ENCODE measurements at places on chromosomes 4 and X.

DNA sequence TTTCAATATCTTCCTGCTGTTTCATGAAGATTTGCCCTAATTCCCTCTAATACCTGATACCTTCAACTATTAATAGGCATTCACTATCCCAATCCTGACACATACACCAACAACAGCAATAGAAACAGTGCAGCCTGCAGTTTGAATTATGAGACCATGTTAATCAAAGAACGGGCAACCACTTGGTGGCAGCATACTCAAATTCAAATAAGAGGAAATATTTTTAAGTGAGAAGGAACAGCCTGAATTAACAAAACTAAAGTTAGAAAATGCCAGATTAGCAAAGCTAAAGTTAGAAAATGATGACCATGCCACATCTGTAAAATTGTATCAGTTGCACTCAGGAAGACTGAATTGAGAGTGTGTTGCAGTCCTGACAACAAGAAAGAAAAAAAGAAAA is 204.9 kb downstream of the SMARCA1 start:
- DNase-seq: no peak

DNA sequence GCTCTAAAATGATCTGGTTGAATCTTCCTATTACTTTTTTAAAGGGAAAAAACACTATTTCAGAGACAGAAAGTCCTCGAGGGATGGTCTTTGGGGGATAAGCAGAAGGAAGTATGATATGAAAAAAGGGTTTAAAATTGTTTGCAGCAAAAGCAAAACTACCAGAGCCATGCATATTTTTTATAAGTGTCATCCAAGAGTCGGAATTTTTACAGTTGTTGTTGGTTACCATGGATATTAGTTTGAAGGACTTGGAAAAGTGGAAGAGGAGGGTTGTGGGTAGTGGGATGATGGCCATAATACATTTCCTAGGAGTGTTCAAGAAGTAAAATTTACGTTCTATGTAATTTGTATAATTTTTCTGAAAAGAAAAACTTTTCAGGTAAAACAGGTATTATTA is 134.4 kb downstream of the PCDH7 start:
- DNase-seq: no peak

DNA sequence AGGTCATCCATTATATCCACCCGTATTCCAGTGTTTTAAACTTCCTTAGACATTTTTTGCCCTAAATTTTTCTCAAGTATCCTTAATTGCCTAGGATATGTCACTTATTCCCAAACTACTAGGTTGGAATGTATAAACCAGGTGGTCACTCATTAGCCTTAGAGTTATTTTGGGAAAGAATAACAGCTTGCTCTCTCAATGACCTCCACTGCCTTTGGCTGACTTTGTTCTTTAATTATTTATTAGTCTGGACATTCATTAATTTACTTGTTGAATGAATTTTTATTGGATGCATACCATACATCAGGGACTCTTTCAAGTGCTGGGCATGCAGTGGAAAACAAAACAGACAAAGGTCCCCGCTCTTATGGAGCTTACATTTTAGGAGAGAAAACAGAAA is 609.3 kb upstream of the IGFBP7 start:
- DNase-seq: no peak

- no peak for DNase-seq
Measured at GRCh38 chr4:68359508-68359907, 9.6 kb upstream of the YTHDC1 start.

DNA sequence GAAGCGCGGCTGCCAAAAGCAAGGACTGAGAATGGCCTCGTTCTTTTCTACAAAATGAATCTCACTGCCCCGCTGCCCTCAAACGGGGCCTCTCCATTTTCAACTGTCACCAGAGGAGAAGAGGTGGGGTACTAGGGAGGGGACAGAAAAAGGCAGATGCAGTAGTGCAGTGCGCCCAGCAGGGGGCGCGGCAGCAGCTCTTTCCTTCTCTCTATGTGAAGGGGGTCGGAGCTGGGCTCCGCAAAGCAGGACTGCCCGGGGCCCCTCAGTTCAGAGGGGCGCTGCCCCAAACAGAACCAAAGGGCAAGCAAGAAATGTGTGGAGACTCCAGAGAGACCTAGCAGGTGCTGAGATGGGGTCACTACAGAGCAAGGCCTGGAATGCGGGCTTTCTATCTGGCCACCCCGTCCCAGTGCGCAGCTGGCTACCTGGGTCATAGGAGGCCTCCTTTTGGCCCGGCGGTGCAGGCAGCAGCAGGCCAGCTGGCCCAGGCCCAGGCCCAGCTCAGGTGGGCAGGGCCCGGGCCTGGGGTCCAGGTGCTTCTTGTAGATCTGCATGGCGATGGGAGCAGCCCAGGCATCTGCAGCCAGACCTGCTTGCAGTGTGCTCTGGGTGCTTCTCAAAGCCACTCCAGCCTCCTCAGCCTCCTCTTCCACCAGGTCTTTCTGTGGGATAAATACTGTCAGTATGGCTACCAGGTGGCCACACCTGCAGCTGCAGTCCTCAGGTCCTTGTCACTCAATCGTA is 5.9 kb downstream of the IRAK1 start:
- DNase-seq: no peak

DNA sequence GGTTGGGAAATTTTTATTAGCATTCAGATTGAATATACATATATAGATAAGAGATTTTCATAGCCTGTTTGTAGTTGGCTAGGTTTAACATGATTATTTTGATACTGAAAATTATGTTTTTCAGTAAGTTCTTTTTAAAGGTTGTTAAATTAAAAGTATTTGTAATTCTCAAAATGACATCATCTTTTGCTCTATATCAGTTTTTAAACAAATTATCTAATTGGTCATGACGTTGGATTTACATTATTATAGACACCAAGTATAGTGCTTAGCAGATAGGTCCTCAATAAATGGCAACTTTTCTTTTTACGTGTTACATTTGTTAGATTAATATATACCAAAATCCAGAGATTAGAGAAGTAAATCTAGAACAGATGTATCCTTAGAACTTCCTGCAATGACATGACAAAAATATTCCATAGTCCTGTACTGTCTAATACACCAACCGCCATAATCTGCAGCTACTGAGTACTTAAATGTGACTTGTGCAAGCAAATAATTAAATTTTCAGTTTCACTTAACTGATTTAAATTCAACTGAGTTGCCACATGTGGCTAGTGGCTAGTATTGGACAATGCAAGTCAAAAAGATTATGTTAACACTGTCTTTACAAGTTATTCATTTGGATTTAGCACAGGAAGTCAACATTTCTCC is 1613.1 kb upstream of the TENM3 start:
- DNase-seq: no peak

DNA sequence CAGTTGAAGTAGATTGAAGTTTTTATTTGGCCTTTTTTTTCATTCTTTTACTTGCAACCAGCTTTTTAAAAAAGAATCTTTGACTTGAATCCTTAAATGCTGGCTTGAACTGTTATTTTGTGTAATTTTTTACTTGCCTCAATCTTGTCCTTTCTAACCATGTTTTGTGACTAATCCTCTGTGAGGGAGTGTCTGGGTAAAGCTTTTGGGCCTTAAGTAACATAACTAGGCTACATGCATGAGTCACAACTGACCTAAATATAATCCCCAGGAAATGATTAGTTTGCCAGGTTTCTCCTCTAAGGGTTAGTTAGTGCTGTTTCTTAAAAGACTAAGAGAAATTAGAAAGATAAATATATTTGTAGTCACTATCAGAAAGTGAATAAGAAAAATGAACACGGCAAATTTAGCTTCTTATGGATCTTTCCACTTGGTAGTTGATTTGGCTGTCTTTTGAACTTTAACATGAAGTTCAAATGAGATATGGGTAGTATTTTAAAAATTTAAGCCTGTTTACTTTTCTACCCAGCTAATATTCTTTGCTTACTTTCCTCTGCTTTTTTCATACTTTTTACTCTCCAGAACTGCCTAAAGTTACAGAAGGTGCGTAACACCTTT is 13.0 kb downstream of the EXOC1 start:
- DNase-seq: peak; percentile 78

- DNase-seq: no peak
Measured at GRCh38 chr4:106502106-106502699, 133.6 kb upstream of the GIMD1 start.

DNA sequence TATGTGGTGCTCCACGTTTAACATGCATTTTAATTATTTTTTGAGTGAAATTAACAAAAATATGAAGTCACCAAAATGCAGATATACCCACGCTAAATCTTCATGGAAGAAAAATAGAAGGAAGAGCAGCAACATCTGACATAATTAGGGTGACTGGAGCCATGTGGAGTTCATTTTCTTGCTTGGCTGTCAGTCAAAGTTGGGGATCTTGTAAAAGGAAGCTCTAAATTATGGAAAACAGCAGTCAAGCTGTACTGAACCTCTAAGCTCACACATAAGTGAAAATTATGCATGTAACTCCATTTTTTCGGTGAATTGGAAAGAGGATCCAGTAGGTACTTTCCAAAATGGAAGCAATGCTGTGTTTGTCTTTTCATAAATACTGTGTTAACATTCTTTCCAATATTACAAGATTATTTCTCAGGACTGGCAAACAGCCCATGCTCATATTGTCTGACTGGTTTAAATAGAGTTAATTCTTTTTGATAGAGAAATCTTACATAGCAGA is 9.7 kb upstream of the PDGFC start:
- DNase-seq: no peak

GRCh38 chr4:174434455-174434854 is 87.8 kb downstream of the HPGD start:
- no peak for DNase-seq

GRCh38 chrX:130893356-130894085 is 9.5 kb downstream of the ENOX2 start:
- DNase-seq: no peak

GRCh38 chr4:166658585-166658984 is 575.7 kb downstream of the SPOCK3 start:
- DNase-seq: no peak

GRCh38 chrX:10555846-10556245 is 64.5 kb downstream of the MID1 start:
- DNase-seq: no peak

DNA sequence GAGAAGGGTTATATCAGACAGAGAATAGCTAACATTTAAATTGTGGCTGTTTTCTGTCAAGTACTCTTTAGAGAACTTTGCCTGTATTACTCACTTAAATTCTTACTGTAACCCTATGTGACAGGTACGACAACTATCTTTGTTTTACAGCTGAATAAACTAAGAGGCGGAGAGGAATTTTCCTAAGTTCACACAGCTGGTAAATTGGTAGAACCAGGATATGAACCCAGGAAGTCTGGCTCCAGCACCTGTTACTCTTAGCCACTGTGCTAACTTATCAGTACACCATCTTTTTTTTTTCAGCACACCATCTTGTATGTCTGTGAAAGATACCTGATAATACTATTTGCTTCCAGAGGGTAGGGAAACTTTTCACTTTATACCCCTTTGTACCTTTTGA is 2.0 kb upstream of the SYP start:
- DNase-seq: no peak

- DNase-seq: no peak
Measured at GRCh38 chr4:40572692-40573310, 56.9 kb downstream of the RBM47 start.

DNA sequence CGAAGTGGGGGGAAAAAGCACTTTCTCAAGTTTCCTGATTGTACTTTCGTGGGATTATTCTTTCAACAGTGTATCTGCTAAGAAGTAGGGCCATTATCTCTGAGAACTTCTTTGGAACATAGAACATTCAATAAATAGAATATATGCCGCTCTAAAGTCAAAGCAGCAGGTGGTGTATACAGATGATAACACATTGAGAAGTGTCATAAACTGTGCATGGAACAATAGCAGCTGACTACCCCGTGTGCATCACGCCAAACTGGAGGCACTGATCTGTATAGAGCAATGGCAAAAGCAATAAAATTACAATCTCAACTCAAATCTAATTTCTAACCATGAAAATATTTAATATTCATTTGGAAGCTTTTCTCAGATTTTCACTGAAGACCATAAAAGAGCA is 175.3 kb downstream of the DCTD start:
- DNase-seq: no peak

DNA sequence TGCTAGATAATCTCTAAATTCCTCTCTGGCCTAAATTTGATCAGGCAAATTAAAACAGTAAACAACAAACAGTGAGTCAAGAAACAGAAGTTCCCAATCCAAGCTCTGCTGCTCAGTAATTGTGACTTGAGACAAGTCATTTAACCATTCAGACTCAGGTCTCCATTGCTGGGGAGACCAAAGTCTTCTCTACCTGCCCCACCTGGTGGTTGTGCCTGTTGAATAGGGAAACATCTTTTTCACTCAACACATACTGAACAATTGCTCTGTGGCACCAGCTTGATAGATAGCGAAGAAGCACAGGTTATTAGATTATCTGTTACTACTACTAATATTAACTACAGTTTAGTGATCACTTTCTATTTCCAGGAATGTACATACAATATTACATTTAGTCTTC is 112.1 kb upstream of the EOLA2 start:
- DNase-seq: no peak

GRCh38 chrX:619451-619811 is 11.2 kb upstream of the SHOX start:
- DNase-seq: no peak

DNA sequence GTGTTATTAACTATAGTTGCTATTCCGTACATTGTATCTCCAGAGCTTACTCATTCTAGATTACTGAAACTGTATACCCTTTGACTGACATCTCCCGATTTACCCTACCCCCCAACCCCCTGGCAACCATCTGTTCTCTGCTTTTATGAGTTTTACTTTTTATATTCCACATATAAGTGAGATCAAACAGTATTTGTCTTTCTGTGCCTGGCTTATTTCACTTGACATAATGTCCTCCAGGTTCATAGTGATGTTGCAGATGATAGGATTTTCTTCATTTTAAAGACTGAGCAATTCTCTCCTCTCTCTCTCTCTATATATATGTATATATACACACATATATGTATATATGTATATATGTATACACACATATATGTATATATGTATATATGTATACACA is 54.6 kb downstream of the CFAP299 start:
- DNase-seq: no peak

GRCh38 chr4:75714704-75715103 is 9.7 kb upstream of the USO1 start:
- DNase-seq: no peak

DNA sequence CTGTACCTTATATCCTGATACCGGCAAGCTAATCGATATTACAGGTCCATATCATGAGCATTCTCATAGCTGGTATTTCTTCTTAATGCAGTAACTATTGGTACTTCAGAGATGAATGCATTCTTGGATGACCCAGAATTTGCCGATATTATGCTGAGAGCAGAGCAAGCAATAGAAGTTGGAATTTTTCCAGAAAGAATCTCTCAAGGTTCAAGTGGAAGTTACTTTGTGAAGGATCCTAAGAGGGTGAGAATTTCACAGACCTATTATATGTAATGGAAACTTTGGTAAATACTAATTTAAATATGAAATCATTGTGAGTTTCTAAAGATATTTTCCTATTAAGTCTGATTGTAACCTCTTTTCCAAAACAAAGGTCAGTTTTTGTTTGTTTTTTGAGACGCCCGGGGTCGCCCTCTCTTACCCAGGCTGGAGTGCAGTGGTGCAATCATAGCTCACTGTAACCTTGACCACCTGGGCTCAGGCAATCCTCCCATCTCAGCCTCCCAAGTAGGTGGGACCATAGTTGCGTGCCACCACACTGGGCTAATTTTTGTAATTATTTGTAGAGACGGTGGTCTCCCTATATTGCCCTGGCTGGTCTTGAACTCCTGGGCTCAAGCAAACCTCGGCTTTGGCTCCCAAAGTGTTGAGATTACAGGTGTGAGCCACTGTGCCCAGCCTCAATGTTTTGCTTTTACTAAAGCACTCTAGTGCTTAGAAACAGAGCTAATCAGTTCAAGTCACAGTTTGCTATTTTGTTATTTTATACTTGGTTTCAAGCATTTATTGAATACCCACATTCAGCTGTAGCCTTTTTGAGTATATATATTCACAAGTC is 18.6 kb downstream of the PI4K2B start:
- no peak for DNase-seq

Data from AG04449 (cell line).